Cardiac septum (tissue), 1 donor: ENCODE measurements at places on chromosomes 1 and 21. TPM values are rescaled to one million over a fixed set of nuclear protein-coding genes. Genes with fewer than 3 reads are reported as not detected.

The TNFRSF14 gene
- 13.8 TPM for total RNA-seq

The ANXA9 gene
- 0.16 TPM for total RNA-seq

The ALDH4A1 gene
- 50.3 TPM for total RNA-seq

The VWA5B1 gene
- not detected for total RNA-seq

The FCRL3 gene
- 0.22 TPM for total RNA-seq

The LYSMD1 gene
- total RNA-seq = 12.5 TPM

The SYT14 gene
- 0.03 TPM for total RNA-seq

The F5 gene
- total RNA-seq = 0.97 TPM

The NECTIN4 gene
- not detected for total RNA-seq

The KCNJ10 gene
- total RNA-seq = 0.05 TPM

The TEX38 gene
- total RNA-seq = 0.24 TPM

The CDC7 gene
- total RNA-seq = 1.6 TPM

The FMO3 gene
- 1.2 TPM for total RNA-seq

The FOXJ3 gene
- 46.2 TPM for total RNA-seq

The FTCD gene
- total RNA-seq = 0.83 TPM

The ZNF697 gene
- total RNA-seq = 15.1 TPM

The CR1 gene
- total RNA-seq = 4.1 TPM

The FCAMR gene
- not detected for total RNA-seq

The GREM2 gene
- total RNA-seq = not detected

The PBX1 gene
- 52.2 TPM for total RNA-seq

The LAD1 gene
- 12.4 TPM for total RNA-seq

The SPRR5 gene
- not detected for total RNA-seq

The ICOSLG gene
- 1.5 TPM for total RNA-seq

The ESPN gene
- total RNA-seq = 0.32 TPM

The C4BPA gene
- not detected for total RNA-seq

The HCRTR1 gene
- not detected for total RNA-seq

The DENND2D gene
- 1.6 TPM for total RNA-seq

The BCAR3 gene
- total RNA-seq = 6.9 TPM

The TMEM82 gene
- total RNA-seq = not detected

The HRNR gene
- total RNA-seq = not detected

The TSPEAR gene
- total RNA-seq = not detected

The SYCP1 gene
- total RNA-seq = not detected

The CRNN gene
- total RNA-seq = not detected

The VSIG8 gene
- not detected for total RNA-seq

The DNM3 gene
- 2.4 TPM for total RNA-seq

The LAMB3 gene
- 3.6 TPM for total RNA-seq

The GNAI3 gene
- total RNA-seq = 3.9 TPM

The GJA5 gene
- 9.9 TPM for total RNA-seq

The RAB3B gene
- total RNA-seq = not detected

The CFHR3 gene
- total RNA-seq = not detected

The ASCL5 gene
- total RNA-seq = not detected

The PODN gene
- 19.4 TPM for total RNA-seq

The C1orf87 gene
- total RNA-seq = not detected

The TADA1 gene
- total RNA-seq = 11.0 TPM

The CFAP74 gene
- total RNA-seq = not detected
